Stimulated activated CD8-positive, alpha-beta memory T cell treated with anti-CD3 and anti-CD28 coated beads, Interleukin-15, amount 100 ng/mL, for 4 hours (primary cell): ENCODE measurements at places on chromosomes 13 and 19.

DNA sequence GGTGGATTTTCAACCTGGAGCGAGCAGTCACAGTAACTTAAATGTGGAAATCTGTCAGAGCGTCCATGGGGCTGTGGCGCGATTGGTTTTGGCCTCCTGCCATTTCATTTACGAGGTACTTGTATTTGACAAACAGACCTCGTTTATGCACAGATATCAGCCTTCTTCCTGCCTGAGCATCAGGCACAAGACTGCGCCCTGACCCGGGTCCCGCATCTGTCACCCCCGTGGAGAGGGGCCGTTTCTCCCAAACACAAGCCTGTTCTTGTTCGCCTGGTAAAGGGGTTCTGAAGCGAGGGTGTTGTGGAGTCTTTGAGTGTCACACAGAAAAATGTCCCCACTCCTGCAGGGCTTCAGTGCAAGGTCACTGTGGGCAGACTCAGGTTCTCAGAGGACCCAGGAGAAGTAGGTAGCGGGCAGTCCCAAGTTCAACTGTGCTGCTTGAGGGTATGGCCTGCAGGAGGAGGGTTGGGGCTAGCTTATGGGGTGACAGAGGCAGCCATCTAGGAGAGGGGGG is 202.3 kb downstream of the URI1 start:
- DNase-seq, result no peak

GRCh38 chr19:4042731-4043082 is 24.0 kb downstream of the ZBTB7A start:
- DNase-seq, result no peak

- DNase-seq, result no peak
These were observed 26.1 kb downstream of the GAS6 start for GRCh38 chr13:113837560-113838355.

GRCh38 chr19:19517235-19517619 is 1.2 kb downstream of the NDUFA13 start:
- DNase-seq, result no peak

DNA sequence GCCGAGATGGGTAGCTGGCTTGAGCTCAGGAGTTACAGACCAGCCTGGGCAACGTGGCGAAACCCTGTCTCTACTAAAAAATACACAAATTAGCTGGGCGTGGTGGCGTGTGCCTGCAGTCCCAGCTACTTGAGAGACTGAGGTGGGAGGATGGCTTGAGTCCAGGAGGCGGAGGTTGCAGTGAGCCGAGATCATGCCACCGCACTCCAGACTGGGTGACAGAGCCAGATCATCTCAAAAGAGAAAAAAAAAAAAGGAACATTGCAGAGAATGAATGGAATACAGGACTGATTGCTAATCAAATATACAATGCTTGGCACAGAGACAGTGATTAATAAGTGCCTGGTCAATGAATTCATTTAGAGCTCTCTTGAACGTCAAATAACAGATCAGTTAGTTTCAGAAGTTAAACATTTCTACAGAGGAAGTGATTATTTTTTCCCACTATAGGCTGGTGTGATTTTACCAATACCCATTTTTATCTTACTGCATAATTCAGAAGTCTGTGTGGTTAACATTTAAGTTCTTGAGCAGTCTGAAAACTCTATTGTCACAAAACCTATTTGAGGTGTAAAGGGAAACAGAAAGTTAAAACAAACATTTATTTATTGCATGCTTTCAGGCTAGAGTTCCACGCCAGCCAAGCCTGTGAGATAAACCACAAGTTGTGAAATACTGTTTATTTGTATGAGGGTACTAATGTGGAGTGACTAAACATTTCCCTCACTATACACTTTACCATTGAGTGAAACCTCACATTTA is 7.7 kb upstream of the TBC1D4 start:
- DNase-seq, result no peak

- DNase-seq, result no peak
These were observed 2.9 kb upstream of the DCUN1D2 start for GRCh38 chr13:113493315-113493951.

GRCh38 chr19:34254698-34255432 is 511 bp downstream of the GARRE1 start:
- peak; percentile 2 for DNase-seq

GRCh38 chr13:110328573-110328972 is 21.5 kb downstream of the COL4A2 start:
- no peak for DNase-seq

- DNase-seq, result no peak
These were observed 1.6 kb upstream of the MLNR start for GRCh38 chr13:49218493-49219051.

- DNase-seq, result no peak
These were observed 1146.1 kb downstream of the EFNB2 start for GRCh38 chr13:105389373-105389772.

DNA sequence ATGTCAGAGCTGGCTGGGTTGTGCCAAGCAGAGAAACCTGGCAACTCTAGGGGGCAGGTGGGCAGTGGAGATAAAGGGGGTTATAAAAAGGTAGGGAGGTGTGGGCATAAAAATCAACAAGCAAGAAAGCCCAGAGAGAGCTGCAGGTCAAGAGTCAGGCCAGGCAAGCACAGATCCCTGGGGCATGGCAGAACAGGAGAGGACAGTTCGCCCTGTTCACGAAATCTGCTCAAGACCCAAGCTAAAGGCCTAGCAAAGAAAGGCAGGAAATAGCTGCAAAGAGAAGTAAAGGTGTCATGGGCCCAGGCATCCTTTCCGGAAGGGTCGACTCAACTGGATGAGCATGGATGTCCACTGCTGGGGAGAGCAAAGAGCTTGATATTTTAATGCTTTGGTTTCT is 3.4 kb downstream of the MBNL2 start:
- DNase-seq, result no peak

- DNase-seq, result no peak
These were observed 12.7 kb downstream of the SUGT1 start for GRCh38 chr13:52665325-52665724.

- no peak for DNase-seq
These were observed 4.1 kb downstream of the CRYL1 start for GRCh38 chr13:20521364-20522115.

GRCh38 chr13:99279637-99280036 is 21.5 kb upstream of the GPR18 start:
- no peak for DNase-seq

DNA sequence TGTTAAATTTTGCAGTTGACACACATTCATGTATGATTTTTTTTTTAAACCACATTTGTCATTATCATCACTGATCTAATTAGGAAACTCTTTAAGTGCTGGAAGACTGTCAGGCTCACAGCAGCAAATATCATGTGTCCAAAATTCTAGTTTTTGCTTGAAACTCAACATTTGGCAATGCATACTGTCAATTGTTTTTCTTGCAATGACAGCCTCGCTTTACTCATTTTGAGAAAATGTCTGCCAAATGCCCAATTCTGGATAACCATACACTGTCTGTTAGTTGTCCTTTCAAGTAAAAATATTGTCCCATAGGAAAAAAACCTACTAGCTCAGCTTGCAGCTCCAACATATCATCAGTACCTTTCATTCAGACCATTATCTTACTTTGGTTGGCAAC is 523.9 kb upstream of the ARGLU1 start:
- DNase-seq, result no peak

DNA sequence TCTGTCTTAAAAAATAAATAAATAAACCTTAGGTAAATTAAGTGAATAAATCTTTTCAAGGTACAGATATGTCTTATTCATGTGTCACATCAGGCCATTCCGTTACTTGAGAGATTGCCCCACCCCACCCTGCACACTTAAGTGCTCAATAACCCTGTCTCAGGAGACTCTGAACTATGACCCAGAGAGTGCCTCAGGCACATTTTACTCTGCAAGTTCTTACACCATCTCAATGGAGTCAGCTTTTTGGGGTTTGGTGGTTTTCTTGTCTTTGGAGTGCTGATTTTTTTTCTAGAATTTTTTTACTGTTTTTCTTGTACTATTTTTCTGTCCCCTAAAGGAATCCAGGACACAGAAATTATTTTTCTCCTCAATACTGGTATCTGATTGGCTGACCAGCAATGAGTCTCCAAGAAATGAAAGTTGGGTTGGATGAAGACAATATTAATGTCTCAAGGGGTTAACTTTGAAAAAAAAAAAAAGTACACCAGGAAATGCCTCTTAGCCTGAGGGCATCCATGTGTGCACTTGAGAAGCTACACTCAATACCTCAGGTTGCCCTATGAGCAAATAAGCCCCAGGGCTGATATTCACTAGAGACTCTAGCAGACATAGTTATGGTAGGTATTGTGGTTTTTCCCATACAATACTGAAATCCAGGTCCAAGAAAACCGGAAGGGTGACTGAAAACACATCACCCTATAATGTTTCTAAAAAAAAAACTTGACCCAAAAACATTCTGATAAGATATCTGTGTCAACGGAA is 114.6 kb upstream of the ZNF91 start:
- no peak for DNase-seq

GRCh38 chr13:45278096-45278645 is 62.8 kb downstream of the TPT1 start:
- DNase-seq, result no peak

- no peak for DNase-seq
These were observed 26.7 kb downstream of the FAAP24 start for GRCh38 chr19:32998722-32999121.

DNA sequence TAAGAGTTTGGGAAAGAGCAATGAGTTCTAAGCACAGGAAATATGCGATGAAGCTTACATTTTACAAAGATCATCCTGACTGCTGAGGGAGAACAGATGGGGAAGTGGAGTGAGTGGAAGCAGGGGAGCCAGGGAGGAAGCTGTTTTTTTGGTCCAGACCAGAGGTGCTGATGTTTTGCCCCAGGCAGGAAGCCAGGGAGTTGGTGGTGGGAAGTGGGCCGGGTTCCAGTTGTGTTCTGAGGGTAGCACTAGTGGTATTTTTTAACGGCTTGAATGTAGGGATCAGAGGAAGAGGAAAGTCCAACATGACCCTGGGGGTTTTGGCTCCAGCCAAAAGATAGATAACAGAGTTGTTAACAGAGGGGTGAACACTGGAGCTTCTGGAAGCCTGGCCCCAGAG is 20.7 kb upstream of the OLFM4 start:
- no peak for DNase-seq

- no peak for DNase-seq
These were observed 329.1 kb downstream of the SLITRK5 start for GRCh38 chr13:88000239-88000638.

- no peak for DNase-seq
These were observed 2.9 kb downstream of the ZNF816 start for GRCh38 chr19:52959613-52960295.

- no peak for DNase-seq
These were observed 143.4 kb downstream of the SHISA2 start for GRCh38 chr13:25908366-25908765.

GRCh38 chr19:22427960-22428913 is 6.1 kb upstream of the ZNF98 start:
- DNase-seq, result no peak

GRCh38 chr13:34546344-34547250 is 395.5 kb upstream of the NBEA start:
- no peak for DNase-seq

DNA sequence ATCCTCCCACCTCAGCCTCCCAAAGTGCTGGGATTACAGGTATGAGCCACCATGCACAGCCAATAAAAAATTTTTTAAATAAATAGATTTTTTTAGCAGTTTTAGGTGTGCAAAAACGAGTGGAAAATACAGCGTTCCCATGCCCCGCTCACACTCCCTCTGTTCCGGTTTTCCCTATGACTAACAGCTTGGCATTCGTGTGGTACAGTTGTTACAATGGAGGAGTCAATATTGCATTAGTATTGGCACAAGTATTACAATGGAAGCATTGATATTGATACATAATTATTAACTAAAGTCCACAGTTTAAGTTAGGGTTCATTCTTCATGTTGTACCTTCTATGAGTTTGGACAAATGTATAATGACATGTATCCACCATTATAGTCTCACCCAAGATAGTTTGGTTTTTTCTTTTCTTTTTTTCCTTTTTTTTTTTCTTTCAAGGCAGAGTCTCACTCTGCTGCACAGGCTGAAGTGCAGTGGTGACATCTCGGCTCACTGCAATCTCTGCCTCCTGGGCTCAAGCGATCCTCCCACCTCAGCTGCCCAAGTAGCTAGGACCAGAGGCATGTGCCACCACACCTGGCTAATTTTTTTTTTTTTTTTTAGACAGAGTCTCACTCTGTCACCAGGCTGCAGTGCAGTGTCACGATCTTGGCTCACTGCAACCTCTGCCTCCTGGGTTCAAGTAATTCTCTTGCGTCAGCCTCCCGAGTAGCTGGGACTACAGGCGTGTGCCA is 15.4 kb upstream of the RAB20 start:
- no peak for DNase-seq

DNA sequence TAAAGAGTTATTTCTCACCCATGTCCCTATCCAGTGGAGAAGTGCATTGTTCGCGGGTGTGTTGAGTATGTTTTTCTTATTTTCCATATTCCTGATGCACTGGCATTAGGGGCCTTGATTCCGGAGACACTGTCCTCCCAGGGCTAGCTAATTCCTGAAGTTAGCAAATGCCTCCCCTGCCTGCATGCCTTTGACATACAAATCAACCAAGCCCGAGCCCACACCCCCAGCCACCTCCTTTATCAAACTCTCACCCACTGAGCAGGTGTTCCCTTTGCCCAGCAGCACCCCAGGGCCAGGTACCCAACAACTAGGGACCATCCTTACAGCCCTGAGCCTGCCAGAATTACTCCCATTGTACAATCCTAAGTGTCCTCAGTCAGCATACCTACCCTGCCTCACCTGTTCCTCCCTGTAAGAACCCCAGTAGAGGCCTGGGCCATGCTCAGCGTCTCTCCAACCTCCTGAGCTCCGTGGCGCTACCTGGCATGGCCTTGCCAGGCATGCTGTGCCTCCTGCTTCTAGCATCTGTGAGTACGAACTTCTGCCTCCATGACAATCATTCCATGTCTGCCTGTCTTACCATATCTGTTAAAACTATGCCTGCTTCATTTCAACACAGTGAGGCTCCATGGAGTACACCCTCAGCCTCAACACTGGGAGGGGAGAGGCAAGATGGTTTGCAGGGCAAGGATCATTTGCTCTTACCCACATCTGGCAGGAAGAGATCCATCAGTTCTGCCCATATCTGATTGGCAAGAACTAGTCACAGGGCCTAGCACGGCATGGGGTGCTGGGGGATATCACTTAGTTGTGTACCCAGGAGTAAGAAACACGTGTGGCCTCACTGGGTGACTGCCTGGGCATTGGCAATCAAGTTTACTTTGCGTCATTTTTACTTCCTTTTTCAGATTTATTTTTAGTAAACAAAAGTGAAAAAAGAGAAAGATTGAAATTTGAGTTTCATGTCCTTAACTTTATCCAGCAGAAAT is 203.9 kb downstream of the SHISA2 start:
- no peak for DNase-seq

GRCh38 chr19:17778251-17778967 is 16.5 kb upstream of the B3GNT3 start:
- DNase-seq, result no peak

- DNase-seq, result no peak
These were observed 119.1 kb downstream of the IER2 start for GRCh38 chr19:13269348-13269747.
